Mesenteric fat pad (tissue), 1 donor: ENCODE measurements at places on chromosomes 5 and 9. TPM values are rescaled to one million over a fixed set of nuclear protein-coding genes. Genes with fewer than 3 reads are reported as not detected.
A peak's percentile ranks its signal among the peaks of the same experiment; 100 is the strongest.

DNA sequence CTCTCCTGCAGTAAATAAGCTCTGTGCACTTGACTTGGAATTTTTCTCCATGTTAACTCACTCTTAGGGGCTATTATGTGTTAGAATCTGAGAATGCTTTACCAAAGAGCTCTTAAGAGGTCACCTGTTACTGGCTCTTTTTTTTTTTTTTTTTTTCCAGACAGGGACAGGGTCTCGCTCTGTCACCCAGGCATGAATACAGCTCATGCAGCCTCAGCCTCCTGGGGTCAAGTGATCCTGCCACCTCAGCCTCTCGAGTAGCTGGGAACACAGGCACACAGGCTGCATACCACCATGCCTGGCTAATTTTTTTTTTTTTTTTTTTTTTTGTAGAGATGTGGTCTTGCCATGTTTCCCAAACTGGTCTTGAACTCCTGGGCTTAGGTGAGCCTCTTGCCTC, 22.1 kb downstream of the HMGXB3 start:
- no peak for DNase-seq

GRCh38 chr5:116892993-116893392, 318.4 kb upstream of the SEMA6A start:
- DNase-seq = no peak

DNA sequence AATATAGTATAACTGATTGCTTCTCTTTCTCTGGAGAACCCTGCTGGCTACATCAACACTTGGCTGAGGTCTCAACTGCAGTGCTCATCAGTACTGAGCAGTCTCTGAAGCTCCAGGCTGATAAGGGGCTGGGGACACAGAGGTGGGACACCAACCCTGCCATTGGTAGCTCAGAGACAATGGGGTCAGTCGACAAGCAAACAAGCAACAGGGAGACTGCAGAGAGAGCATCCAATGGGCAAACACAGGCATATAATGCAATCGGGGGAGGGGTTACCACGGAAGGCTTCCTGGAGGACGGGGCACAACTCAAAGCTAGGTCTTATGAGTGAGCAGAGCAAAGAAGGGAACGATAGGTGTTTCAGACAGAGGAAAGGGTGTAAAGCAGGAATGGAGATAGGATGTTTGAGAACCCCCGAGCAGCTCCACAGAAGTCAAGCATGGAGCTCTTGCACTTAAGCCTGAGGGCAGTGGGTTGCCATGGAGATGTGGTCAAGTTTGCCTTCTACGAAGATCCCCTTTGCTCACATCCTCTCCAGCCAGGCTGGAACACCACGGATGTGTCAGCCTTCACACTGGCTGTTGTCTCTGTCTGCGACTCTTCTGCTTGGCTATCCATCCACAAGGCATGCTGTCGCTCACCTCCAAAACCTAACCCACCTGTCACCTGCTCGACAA, 21.5 kb upstream of the AKNA start:
- DNase-seq = no peak

GRCh38 chr9:114314256-114314867, 8.5 kb upstream of the ORM1 start:
- peak; percentile 33 for DNase-seq

DNA sequence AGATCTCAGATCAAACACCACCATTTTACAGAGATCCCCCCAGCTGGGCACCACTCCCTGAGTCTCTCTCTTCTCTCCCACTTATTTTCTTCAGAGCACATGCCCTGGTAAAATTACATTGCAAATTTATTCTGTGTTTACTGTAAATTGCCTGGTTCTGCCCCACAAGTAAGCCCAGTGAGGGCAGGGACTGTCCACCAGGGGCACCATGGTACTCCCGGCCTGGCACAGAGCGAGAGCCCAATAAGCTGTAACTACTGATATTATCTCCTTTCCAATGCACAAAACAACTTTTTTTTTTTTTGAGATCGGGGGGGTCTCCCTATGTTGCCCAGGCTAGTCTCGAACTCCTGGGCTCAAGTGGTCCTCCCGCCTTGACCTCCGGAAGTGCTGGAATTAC, 123.0 kb downstream of the PAX5 start:
- DNase-seq = peak; percentile 37

GRCh38 chr9:98318834-98319478, 63.5 kb upstream of the TBC1D2 start:
- peak; percentile 53 for DNase-seq

DNA sequence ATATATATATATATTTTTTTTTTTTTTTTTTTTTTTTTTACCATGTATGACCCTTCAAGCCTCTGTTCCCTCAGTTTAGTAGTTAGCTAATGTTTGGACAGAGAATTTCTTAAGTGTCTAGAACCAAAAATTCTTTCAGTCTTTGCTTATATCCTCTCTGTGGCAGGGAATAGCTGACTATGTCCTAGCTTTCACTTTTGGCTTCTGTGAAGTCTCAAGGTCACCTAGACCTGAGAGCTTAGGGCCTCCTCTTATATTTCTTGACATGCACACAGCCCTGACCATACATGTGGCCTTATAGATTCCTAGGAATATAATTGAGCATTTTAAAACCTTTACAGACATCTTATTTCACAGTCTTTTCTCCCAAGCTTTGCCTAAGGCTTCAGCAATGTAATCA, 930.8 kb upstream of the CDH9 start:
- no peak for DNase-seq

Gene CENPK
- total RNA-seq = 0.80 TPM

Gene SHC3
- 1.8 TPM for total RNA-seq

Gene RAI14
- 33.7 TPM for total RNA-seq

Gene NUDT12
- 5.9 TPM for total RNA-seq

Gene IFNE
- not detected for total RNA-seq

Gene PCDHB7
- total RNA-seq = 1.6 TPM

Gene SLIT3
- total RNA-seq = 83.6 TPM

Gene IPPK
- 10.1 TPM for total RNA-seq
